ENCODE measurements at places on chromosomes 3 and 15.

- no peak for DNase-seq
Observed at GRCh38 chr3:81170298-81170697, 591.1 kb downstream of the GBE1 start.

- DNase-seq = no peak
Observed at GRCh38 chr3:147403511-147403910, 2.8 kb downstream of the ZIC4 start.

GRCh38 chr15:92910451-92910850 is 10.3 kb downstream of the CHD2 start:
- no peak for DNase-seq

GRCh38 chr3:17087509-17087908 is 202.8 kb downstream of the PLCL2 start:
- DNase-seq = no peak

DNA sequence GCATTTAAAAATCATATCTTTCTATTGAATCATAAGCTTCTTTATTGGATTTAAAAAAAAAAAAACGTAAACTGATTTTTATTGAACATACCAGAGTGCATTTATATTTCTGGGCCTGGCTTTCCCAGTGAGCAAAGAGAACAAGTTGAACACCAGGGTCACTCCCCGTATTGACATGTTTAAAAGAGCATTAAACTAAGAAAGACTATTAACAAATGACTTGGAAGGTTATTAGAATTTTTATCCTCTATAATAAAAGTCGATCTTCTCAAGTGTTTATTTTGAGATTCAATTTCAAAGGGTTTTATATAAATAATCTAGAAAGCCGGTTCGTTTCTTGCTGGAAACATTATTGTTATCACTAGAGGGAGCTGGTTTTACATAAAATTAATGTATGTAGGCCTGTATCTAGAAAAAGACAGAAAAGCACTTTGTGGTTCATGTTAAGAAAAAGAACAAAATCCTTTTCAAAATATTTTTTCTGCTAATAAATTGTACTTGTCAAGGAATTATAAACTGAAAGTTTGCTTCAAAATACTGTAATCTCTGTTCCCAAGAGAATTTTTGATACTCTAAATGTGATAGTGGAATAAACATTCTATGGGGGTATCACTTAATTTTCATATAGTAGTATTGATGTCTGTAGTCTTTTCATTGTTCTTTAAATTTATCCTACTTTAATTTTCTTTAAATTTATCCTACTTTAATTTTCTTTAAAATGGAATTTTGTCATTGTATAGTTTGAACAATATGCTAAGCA is 321.8 kb upstream of the MME start:
- no peak for DNase-seq

DNA sequence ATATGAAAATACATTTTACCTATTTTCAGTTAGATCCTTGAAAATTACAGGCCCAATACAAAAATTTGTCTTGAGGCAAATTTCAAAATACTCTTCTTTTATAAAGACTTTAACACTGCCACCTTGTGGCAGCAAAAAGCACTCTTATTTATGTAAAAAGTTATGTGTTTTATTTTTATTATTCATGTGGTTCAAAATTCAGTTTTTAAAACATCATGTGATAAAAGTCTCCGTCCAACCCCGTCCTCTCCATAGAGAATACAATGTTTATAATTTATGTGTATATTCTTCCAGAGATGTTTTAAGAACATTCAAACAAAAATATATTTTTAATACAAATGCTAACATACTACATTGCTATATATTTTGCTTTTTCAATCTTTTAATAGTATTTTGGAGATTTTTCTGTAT is 36.9 kb upstream of the TRIM59 start:
- DNase-seq = no peak

- no peak for DNase-seq
Observed at GRCh38 chr3:23129817-23130216, 73.3 kb upstream of the UBE2E2 start.

GRCh38 chr15:70837476-70837875 is 16.5 kb downstream of the LARP6 start:
- no peak for DNase-seq

- DNase-seq = no peak
Observed at GRCh38 chr3:50250514-50250913, 14.5 kb downstream of the GNAI2 start.

DNA sequence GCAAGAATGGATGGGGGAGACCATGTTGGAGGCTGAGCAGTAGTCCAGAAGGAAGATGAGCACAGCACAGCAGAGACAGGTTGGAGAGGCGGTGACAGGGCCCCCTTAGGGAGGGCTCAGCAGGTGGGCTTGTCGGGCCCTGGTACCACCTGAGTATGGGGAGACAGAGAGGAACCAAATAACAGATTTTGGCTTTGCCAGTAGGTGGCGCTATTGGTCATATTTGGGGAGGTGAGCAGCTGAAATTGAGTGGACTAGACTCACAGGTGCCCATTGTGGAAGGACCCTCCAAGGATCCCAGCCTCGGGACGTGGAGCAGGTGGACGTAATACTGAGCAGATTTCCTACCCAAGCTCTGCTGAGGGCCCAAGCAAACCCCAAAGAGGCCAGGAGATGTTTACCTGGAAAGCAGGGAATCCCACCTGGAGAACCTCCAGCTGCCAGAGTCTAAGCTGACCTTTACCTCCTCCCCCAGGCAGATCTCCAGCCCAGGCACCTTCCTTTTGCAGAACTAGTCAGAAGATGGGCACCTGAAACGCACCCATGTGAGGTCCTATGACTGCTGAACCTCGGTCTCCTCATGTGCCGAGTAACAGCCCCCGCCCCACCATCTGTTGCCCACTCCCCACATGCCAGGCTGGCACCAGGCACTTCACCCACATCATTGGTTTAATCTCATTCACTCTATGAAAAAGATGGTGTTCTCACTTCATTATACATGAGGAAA is 24.6 kb upstream of the CORO2B start:
- peak; percentile 28 for DNase-seq

DNA sequence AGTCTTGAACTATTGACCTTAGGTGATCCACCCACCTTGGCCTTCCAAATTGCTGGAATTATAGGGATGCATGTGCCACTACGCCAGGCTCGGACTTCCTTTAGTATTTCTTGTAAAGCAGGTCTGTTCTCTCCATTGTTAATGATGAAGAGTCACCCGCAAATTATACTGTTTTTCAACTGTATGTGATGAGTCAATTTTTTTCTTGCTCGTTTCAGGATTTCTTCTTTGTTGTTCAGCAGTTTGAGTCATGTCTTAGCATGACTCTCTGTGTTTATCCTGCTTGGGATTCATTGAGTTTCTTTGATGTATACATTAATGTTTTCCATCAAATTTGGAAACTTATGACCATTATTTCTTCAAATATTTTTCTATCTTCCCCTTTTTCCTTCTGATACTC is 28.9 kb downstream of the GRAMD1C start:
- DNase-seq = no peak

GRCh38 chr3:14847613-14848541 is 29.1 kb downstream of the FGD5 start:
- DNase-seq = no peak

- DNase-seq = no peak
Observed at GRCh38 chr15:88038261-88038660, 218.3 kb downstream of the NTRK3 start.

DNA sequence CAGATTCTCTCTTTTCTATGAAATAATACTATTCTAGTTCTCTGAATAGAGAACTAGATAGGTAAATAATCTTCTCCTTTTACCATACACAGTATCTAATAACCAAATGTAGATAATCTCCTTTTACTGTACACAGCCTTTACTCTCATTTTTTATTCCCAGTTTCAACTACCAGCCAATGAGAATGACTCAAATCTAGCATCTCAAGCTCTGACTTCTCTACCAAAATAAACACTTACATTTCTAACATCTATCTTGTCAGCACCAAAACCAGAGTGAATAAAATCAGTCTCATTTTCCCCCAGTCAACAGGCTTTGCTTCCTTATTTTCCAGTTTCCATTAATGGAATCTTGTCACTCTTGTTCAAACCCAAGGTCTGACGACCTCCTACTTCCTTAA is 36.9 kb downstream of the LRRFIP2 start:
- DNase-seq = no peak

DNA sequence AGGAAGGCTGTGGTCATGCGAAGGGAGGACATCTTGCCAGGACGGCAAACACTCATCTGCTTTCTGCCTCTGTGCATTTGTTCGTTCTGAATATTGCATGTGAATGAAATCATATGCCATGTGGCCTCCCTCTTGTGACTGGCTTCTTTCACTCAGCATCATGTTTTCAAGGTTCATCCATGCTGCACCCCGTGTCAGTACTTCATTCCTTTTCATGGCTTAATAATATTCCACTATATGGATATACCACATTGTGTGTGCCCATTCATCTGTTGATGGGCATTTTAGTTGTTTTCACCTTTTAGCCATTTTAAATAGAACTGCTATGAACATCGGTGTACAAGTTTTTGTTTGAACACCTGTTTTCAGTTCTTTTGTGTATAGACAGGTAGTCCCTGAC is 118.7 kb downstream of the GABRG3 start:
- no peak for DNase-seq

GRCh38 chr3:23747841-23748240 is 57.9 kb upstream of the UBE2E1 start:
- DNase-seq = no peak

DNA sequence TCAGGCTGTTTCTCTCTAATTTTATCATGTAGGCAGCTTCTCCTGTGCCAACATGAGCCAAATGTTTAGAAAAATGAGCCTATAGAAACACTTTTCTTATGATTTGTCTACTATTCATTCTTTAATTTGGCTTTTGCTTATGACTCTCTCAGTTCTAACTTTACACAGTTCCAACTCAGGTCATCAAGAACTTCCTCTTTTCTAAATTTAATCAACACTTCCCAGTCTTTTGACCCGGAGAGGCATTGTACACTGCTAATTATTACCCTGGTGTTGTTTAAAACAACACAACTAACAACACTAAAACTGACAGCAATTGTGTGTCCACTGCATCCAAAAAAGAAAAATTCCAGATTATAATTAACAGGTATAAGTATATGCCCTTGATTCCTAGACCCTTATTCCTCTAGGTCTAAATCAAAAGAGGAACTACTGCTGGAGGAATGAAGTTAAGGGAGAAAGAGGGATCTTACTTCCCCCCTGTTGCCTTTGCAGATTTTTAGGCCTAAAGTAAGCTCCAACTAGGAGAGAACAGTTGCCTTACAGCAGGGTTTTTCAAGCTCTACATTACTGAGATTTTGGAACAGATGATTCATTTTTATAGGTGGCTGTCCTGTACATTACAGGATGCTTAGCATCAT is 332.2 kb upstream of the GOLIM4 start:
- DNase-seq = no peak

DNA sequence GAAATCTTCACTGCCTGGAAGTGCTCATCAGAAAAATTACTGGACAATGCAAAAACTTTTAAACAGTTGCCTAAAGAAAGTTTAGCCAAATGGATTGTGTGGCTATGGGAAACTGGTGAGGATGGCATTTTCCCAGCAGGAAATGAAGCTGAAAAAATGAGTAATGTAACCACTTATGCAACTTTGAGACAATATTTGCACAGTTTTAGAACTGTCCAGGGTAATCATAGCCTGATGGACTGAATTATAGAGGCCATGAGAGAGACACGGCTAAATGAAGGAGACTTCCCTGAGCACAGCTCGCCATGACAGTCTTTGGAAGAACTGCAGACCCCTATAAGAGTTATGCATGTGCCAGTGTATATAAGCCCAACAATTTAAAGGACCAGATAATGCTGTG is 881.5 kb downstream of the VGLL3 start:
- no peak for DNase-seq

DNA sequence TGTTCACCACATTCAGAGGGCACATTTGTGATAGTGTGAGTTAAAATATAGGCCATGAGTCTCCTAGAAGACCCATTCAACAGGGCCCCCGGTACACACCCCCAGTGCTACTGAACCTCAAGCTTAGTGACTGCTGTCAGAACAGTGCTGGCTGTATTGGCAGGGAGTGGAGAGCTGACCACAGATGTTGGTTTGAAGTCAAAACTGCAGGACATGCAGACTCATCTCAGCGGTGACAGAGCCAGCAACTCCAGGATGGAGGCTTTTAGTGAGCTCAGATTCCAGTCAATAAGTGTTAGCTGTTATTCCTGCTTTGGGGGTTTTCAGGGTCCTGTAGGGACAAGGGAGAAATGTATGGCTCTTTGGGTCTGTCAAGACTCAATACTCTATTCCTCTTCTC is 29.1 kb downstream of the PRR20G start:
- DNase-seq = no peak

GRCh38 chr3:114850898-114851297 is 296.2 kb downstream of the ZBTB20 start:
- DNase-seq = no peak

- peak; percentile 24 for DNase-seq
Observed at GRCh38 chr3:59502806-59503205, 453.0 kb upstream of the CFAP20DC start.

DNA sequence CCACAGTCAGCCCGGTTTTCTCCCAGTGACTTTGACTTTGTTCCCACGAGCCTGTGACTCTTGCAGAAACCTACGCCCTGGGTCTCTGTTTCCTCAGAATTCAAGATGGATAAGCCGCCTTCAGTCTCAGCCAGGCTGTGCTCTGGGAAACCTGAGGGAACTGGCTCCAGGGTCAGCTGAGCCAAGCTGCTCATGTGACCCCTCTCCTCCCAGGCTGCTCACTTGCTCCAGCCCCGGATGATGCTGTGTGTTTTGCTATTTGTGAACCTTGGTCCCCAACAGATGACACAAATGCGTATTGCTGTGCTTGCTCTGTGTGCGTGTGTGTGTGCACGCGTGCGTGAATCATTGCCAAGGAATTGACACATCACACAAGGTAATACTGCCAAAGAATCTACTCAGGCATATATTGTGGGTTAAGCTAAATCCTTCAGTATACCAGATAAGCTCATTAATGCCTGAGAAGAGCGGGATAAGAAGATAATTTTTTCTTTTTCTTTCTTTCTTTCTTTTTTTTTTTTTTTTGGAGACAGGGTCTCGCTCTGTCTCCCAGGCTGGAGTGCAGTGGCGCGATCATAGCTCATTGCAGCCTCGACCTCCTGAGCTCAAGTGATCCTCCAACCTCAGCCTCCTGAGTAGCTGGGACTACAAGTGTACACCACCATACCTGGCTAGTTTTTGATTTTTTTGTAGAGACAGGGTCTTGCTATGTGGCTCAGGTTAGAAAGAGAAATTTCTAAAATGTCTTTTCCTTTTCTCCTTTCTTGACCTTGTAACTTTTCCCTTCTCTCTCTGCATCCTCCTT is 29.2 kb upstream of the UMPS start:
- DNase-seq = no peak

Measured in stimulated activated CD8-positive, alpha-beta memory T cell treated with anti-CD3 and anti-CD28 coated beads, Interleukin-15, amount 100 ng/mL, for 48 hours (primary cell).